ENCODE measurements at places on chromosomes 16 and 17. TPM values are rescaled to one million over a fixed set of nuclear protein-coding genes. Genes with fewer than 3 reads are reported as not detected.

Gene MYOCD
- not detected for total RNA-seq

DNA sequence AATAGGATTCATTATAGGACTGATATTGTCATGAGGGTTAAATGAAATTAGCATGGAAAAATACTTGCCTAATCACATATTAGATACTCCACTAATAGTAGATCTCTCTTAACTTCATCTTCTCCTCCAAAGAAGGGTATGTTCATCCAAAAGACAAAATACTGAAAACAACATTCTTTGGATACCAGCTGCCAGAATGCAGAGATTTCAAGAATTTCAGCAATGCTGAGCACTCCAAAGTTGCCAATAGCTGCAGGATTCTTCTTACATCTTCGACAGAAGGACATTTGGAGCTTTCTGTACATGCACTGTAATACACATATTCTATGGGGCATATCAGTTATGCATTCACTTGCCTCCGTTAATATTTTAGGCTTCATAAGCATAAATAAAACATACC, 436.5 kb downstream of the HAPSTR1 start:
- no peak overlapping the region for H3K27ac ChIP-seq
- no peaks in the 10 kb centered on the region for H3K4me1 ChIP-seq
- H3K27me3 ChIP-seq = peaks cover 23% of the 10 kb centered on the region
- H3K36me3 ChIP-seq = no peaks in the 10 kb centered on the region
- DNase-seq = no peak

Gene CBFA2T3
- 0.88 TPM for total RNA-seq

DNA sequence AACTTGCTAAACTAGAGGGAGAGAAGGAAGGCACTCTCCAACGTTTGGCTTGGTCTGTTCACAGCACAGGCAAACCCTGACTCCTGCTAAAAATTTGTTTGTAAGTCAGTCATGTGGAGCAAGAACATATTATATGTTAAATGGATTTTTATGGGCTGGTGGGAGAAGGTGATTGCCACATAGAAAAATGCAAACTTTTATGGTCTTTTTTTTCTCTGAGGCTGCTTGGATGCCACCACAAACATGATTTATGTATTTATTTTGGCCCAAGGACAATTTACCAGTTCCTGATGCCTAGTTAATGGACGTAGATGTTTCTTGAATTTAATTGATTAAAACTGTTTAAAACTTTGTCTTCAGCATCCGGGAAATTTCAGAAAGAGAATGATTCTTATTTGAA, 274.2 kb upstream of the MYOCD start:
- DNase-seq = no peak
- no peaks in the 10 kb centered on the region for H3K36me3 ChIP-seq
- no peak overlapping the region for H3K27ac ChIP-seq
- no peak overlapping the region for H3K4me3 ChIP-seq

Gene CNOT1
- 141 TPM for total RNA-seq

GRCh38 chr16:468068-468821, 42.8 kb downstream of the RAB11FIP3 start:
- no peaks in the 10 kb centered on the region for H3K4me1 ChIP-seq
- H3K27ac ChIP-seq = no peak overlapping the region
- DNase-seq = no peak
- H3K36me3 ChIP-seq = no peaks in the 10 kb centered on the region
- H3K27me3 ChIP-seq = no peaks in the 10 kb centered on the region
- H3K4me3 ChIP-seq = no peak overlapping the region

Gene NPTX1
- 6.9 TPM for total RNA-seq

GRCh38 chr17:69997332-69997731, 77.7 kb upstream of the KCNJ16 start:
- no peak overlapping the region for H3K27ac ChIP-seq
- H3K4me1 ChIP-seq = no peaks in the 10 kb centered on the region
- no peak for DNase-seq
- no peak overlapping the region for H3K4me3 ChIP-seq
- no peaks in the 10 kb centered on the region for H3K27me3 ChIP-seq

Gene CKLF
- total RNA-seq = 86.4 TPM

DNA sequence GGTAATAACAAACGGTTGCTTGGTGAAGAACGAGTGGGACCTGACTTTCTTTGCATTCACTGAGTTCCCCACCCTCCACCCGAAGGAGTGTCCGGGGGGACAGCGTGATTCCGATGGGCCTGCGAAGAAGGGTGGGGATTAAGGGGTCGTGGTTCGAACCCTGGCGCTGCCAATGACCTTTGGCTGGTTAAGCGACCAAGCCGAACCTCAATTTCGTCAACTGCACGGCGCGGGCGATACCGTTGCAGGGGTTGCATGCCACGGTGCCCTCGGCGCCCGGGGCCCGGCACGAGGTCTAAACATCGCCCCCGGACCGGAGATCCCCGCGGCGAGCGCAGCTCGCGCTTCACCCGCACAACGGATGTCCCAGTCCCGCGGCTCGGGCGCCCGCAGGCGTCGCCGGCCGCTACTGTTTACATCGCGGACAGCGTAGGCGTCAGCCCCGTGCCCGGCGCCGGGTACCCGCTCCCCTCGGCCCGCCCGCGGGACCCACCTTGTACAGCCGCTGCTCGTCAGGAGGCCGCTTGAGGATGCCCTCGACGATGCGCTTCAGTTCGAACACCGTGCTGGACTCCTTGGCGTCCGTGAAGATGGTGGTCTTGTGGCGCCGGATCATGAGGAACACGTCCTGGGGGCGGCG, 460 bp downstream of the ELOB start:
- peak overlapping the region; percentile 78 for H3K4me3 ChIP-seq
- no peak for DNase-seq
- 0 out of 2 replicates have a peak, but pooled peaks cover 4% of the 10 kb centered on the region for H3K36me3 ChIP-seq

GRCh38 chr17:37234106-37234505, 141.7 kb upstream of the C17orf78 start:
- no peak overlapping the region for H3K4me3 ChIP-seq
- no peaks in the 10 kb centered on the region for H3K27me3 ChIP-seq
- no peak overlapping the region for H3K27ac ChIP-seq
- peaks cover 54% of the 10 kb centered on the region for H3K36me3 ChIP-seq

- no peaks in the 10 kb centered on the region for H3K36me3 ChIP-seq
- no peaks in the 10 kb centered on the region for H3K27me3 ChIP-seq
- no peak overlapping the region for H3K4me3 ChIP-seq
- no peak for DNase-seq
Observed at GRCh38 chr16:85759631-85760419, 8.9 kb upstream of the C16orf74 start.

DNA sequence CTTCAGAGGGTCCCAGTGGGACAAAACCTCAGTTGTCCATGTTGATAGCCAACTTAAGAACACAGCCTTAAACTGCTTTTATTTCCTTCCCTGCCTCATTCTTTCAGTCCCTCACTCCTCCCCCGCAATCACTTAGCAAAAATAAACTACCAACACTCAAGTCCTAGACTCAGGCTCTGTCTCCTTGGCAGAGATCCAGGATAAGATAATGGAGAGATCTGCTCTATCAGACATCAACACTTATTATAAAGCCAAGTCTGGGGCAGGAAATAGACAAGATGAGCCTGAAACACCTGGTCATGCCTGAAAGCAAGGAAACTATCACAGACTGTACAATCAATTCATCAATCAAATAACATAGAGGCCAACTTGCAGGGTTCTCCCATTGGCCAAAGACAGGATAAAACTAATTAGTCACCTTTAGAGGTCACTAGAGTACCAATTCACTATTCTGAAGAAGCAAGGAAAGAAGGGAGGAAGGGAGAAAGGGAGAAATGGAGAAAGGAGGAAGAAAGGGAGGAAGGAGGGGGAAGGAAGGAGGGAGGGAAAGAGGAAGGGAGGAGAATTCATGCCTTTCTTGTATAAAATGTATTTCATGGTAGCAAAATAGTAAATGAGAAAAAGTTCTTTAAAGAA, 15.7 kb downstream of the HYDIN start:
- H3K27me3 ChIP-seq = no peaks in the 10 kb centered on the region
- no peak overlapping the region for H3K27ac ChIP-seq
- no peaks in the 10 kb centered on the region for H3K4me1 ChIP-seq
- no peaks in the 10 kb centered on the region for H3K36me3 ChIP-seq

- no peaks in the 10 kb centered on the region for H3K27me3 ChIP-seq
- DNase-seq = peak; percentile 56
- H3K36me3 ChIP-seq = no peaks in the 10 kb centered on the region
- no peak overlapping the region for H3K4me3 ChIP-seq
Observed at GRCh38 chr17:21278450-21279197, 5.9 kb upstream of the MAP2K3 start.

Gene LRRC36
- total RNA-seq = not detected

- no peaks in the 10 kb centered on the region for H3K27me3 ChIP-seq
- peaks cover 7% of the 10 kb centered on the region for H3K36me3 ChIP-seq
- peak overlapping the region; percentile 95 for H3K27ac ChIP-seq
- peaks cover 66% of the 10 kb centered on the region for H3K4me1 ChIP-seq
Observed at GRCh38 chr16:68739964-68740627, 3.0 kb downstream of the CDH1 start.

- H3K36me3 ChIP-seq = no peaks in the 10 kb centered on the region
- H3K4me3 ChIP-seq = no peak overlapping the region
- H3K27ac ChIP-seq = no peak overlapping the region
Observed at GRCh38 chr17:75499313-75500022, 15.9 kb downstream of the CASKIN2 start.

Gene VAT1L
- total RNA-seq = not detected

Gene KRTAP9-2
- not detected for total RNA-seq

Gene DHX58
- 26.0 TPM for total RNA-seq

DNA sequence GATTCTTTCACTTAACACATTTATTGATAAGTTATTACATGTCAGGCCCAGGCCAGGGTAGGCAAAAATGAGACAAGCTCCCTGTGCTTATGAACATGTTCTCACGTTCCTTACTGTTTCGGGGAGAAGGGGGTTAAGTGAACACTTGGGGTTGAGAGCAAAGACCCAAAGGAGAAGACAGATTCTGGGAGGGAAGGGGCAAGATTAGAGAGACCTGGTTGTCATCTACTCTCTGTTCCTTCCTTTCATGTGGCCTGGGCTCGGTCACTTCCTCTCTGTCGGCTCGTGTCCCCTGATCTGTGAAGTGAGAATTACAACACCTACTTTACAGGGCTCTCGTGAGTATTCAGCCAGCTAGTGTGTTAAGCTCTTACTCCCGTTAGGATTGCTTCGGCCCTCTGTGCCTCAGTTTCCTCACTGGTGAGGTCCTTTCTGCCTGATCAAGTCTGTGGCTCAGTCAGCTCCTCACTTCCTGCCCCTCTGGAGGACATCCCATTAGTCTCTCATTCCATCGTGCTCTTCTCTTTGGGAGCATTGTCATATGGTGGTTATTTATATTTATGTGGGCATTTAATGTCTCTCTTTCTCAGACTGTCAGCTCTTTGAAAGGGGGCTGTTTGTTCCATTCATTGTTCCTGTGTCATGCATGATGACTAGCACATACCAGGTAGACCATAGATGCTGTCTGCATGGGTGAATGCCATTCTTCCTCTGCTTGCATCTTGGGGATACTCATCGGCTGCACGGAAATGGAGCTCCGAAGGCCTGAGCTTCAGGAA, 38.9 kb downstream of the PLCG2 start:
- no peak overlapping the region for H3K4me3 ChIP-seq
- no peaks in the 10 kb centered on the region for H3K4me1 ChIP-seq
- H3K27ac ChIP-seq = no peak overlapping the region
- H3K27me3 ChIP-seq = 0 out of 2 replicates have a peak, but pooled peaks cover 6% of the 10 kb centered on the region
- no peak for DNase-seq
- H3K36me3 ChIP-seq = no peaks in the 10 kb centered on the region

DNA sequence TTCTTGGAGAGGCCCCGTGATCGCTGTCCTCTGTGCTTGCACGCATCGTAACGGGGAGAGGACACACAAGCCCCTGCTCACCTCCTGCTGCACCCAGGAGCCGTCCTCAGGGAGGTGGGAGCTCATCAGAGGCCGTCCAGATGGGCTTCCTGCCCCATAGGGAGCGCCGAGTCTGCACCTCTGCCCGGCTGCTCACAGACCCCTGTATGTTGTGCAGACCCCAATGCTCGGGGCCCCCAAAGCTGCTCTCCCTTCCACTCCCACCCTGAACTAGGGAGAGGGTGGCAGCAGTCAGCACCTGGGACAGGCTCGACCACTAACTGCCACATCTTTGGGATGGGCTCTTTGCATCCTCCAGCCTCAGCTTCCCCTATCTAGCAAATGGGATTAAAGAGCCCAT, 4.4 kb upstream of the ZNF469 start:
- H3K4me3 ChIP-seq = no peak overlapping the region
- H3K27me3 ChIP-seq = peaks cover 5% of the 10 kb centered on the region
- H3K36me3 ChIP-seq = no peaks in the 10 kb centered on the region

GRCh38 chr17:45692661-45693060, 91.5 kb upstream of the CRHR1 start:
- no peak overlapping the region for H3K4me3 ChIP-seq
- no peaks in the 10 kb centered on the region for H3K36me3 ChIP-seq
- no peak for DNase-seq
- H3K4me1 ChIP-seq = no peaks in the 10 kb centered on the region

Gene RHBDF1
- 62.9 TPM for total RNA-seq

- no peaks in the 10 kb centered on the region for H3K4me1 ChIP-seq
- no peak overlapping the region for H3K27ac ChIP-seq
- H3K4me3 ChIP-seq = no peak overlapping the region
- no peaks in the 10 kb centered on the region for H3K36me3 ChIP-seq
- H3K27me3 ChIP-seq = no peaks in the 10 kb centered on the region
- DNase-seq = no peak
Observed at GRCh38 chr17:246226-246625, 64.8 kb upstream of the DOC2B start.

Gene KRT40
- total RNA-seq = not detected

DNA sequence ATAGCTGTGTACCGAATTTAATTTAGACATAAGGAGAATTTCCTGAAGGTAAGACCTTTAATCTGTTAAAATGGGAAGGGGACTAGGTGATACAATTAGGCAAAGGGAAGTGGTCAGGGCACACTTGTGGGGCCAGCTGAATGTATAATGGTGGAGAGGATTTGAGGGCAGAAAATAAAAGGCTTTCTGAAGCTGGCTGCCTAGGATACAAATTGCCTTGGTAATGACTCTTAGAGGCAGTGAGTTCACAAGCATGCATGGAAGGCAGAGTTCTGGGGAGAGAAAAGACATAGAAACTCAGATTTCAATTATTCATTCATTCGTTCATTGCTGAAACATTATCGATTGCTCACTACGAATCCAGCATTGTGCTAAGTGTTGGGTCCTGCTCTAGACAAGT, 12.4 kb upstream of the NFAT5 start:
- no peaks in the 10 kb centered on the region for H3K4me1 ChIP-seq
- no peaks in the 10 kb centered on the region for H3K27me3 ChIP-seq
- no peaks in the 10 kb centered on the region for H3K36me3 ChIP-seq
- H3K4me3 ChIP-seq = no peak overlapping the region
- no peak overlapping the region for H3K27ac ChIP-seq
- DNase-seq = no peak

DNA sequence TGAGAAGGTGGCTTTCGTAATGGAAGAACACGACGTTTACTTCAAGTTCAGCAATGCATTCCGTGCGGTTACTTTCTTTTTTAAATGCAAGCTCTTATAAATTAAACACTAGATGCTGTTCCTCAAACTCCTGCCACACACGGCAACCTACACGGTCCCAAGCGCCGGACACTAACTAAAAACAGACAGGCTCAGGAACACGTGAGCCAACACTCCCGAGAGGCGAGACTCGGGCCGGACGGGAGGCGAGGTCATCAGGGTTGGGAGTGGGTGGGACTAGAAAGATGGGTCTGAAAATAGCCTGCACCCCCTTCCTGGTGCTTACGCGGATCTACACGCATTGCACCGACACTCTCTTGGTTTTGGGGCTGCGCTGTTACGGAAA, 6.4 kb downstream of the CLCN7 start:
- no peaks in the 10 kb centered on the region for H3K36me3 ChIP-seq
- H3K4me1 ChIP-seq = peaks cover 5% of the 10 kb centered on the region
- H3K27ac ChIP-seq = no peak overlapping the region
- H3K4me3 ChIP-seq = no peak overlapping the region
- H3K27me3 ChIP-seq = no peaks in the 10 kb centered on the region
- DNase-seq = no peak

Gene SNX20
- not detected for total RNA-seq

GRCh38 chr17:61201211-61201610, 198.4 kb upstream of the TBX2 start:
- H3K27ac ChIP-seq = no peak overlapping the region
- peaks cover 11% of the 10 kb centered on the region for H3K4me1 ChIP-seq
- no peaks in the 10 kb centered on the region for H3K36me3 ChIP-seq
- no peaks in the 10 kb centered on the region for H3K27me3 ChIP-seq
- no peak for DNase-seq
